ENCODE measurements at places on chromosomes 1 and 21.

DNA sequence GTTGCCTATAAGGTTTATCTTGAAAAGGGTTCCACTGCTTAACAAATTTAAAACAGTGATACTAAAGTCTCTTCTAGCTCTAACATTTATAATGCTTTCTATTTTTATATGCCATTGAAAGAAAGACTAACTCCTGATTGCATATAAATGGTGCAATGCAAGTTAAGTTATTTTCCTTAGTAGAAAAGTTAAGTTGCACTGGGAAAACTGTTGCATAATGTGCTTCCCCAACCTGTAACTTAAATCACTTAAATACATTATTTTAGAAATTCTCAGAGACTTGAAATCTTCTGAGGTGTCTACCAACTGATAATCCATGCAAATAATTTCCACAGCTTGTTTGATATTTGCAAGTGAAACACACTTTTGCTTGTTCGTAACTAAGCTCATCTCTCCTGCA lies 175.0 kb upstream of the HMCN1 start:
- DNase-seq = no peak

DNA sequence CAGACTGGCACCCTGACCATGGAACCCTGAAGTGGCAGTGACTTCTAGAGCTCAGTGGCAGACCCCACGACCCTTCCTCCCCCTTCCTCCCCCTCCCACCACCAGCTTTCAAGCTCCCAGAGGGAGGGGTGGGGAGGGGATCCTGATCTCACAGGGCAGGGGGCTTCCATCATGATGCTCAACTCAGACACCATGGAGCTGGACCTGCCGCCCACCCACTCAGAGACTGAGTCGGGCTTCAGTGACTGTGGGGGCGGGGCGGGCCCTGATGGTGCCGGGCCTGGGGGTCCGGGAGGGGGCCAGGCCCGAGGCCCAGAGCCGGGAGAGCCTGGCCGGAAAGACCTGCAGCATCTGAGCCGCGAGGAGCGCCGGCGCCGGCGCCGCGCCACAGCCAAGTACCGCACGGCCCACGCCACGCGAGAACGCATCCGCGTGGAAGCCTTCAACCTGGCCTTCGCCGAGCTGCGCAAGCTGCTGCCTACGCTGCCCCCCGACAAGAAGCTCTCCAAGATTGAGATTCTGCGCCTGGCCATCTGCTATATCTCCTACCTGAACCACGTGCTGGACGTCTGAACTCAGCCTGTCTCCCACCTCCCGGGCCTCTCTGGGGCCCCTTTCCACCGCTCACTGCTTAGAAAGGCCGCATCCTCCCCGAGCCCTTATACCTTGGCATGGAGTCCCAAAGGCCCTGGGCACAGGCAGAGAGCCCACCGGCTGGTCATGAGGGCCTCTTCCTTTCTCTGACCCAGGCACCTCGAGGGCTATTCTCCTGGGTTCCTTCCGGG lies 3.9 kb downstream of the NHLH1 start:
- no peak for DNase-seq

- no peak for DNase-seq
Observed at GRCh38 chr1:85629532-85629920, 49.0 kb downstream of the CCN1 start.

DNA sequence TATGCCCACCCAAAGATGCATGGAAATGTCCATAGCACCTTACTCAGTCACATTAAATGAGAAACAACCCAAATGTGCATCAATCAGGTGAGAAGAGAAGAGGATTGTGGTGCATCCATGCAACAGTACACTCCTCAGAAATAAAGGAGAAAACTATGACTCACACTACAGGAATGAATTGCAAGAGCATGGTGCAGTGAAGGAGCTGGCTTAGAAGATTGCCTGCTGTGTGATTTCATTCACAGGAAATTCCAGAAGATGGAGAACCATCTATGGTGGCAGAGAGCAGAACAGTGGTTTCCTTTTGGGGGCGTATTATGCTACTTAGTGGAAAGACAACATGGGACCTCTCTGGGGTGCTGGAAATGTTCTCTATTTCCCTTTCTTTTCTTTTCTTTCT lies 278.6 kb upstream of the AJAP1 start:
- DNase-seq = no peak

GRCh38 chr1:192604979-192605620 lies 29.5 kb downstream of the RGS1 start:
- no peak for DNase-seq

DNA sequence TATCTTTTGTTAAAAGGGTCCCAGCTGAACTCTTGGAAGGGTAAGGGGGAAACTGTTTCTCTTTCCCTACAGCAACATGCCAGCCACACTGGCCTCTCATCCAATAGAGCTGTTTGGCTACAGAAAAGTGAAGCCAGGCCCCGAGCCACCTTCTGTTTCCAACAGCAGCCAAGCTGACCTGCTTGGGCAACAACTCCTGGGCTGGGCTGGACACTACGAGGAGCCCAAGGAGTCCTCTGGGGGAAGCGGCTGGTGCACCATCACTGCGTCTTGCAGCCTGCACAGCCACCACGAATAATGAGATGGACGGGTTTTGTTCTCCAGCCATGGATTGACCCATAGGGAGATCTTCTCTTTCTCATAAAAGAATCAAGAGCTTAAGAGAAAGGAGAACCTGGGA lies 624.9 kb downstream of the NPHP4 start:
- no peak for DNase-seq

- no peak for DNase-seq
Observed at GRCh38 chr1:223639331-223639749, 26.2 kb downstream of the CAPN8 start.

- no peak for DNase-seq
Observed at GRCh38 chr1:58999676-59000075, 215.8 kb upstream of the JUN start.

DNA sequence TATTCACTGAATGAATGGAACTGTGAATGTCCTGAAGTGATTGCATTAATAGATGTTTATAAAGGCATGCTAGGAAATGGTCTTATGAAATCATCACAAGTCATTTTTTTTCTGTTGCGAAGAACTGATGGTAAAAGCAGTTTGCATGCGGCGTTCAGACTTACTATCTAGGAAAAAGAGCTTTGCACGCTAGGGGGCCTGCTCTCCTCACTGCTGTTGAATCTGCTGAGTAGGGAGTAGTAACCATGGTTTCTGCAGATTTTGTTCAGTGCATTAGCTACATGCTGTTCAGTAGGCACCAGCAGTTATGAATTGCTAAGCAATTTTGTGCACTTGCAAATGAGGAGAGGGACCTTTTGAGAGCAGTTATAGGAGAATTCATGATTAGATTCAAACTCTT lies 57.9 kb downstream of the CENPF start:
- DNase-seq = no peak

DNA sequence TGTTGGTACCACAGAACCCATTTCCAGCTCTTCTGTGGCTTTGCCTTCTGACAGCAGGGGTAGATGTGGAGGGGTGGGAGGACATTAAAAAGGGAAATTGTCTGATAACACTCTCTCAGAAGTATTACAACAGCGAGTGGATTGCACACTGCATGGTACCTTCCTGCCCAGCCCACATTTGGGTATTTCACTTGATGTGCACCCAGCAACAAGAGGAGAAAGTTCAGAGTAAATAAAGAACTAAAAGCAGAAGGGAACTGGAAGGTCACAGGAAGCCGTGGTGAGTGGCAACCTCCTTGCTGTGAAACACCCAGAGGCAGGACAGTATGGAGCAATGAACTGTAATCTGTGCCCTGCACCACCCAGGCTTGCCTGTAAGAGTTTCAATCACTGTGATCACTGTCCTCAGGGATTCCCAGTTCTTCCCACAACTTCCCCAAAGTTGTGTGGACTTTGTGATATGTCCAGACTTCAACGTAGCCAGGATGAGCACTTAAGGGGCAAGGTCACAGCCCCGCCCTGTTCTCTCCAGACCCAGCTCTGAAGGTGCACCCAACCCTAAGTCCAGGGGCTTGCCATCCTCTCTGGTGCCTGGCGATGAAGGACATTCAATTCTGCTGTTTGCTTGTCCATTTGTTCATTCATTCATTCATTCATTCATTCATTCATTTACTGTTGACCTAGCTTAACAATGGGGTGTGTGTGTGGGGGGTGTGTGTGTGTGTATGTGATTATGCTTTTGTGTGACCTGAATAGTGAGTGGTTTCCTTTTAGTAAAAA lies 18.7 kb upstream of the F5 start:
- DNase-seq = no peak

- no peak for DNase-seq
Observed at GRCh38 chr1:75582725-75583261, 28.1 kb downstream of the SLC44A5 start.

- DNase-seq = no peak
Observed at GRCh38 chr21:16406355-16406754, 676.6 kb downstream of the USP25 start.

GRCh38 chr1:207217778-207218511 lies 103.5 kb upstream of the CD55 start:
- DNase-seq = no peak

DNA sequence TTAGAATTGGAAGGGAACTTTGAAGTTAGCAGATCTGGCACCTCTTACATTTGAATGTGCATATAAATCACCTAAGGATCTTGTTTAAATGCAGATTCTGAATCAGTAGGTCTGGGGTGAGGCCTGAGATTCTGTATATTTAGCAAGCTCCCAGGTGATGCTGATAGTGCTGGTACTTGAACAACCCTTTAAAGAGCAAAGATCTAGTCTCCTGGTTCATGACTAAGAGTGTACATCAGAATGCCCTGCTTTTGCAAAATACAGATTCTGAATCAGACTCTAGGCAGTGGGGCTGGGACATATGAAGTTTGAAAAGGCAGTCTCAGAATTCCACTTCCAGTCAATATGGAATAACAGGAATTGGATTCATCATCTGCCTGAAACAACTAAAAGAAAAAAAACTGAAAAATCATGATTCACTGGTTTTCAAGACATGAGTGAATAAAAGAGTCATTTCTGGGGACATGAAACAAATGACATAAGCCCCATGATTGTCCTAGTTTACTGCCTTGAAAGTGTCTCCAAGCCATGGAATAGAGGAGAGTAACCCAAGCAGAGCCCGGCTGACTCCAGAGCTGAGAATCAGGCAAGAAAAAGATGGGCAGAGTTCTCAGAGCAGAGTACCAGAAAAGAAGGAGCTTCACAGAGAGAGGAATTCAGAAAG lies 149.6 kb upstream of the SGIP1 start:
- no peak for DNase-seq

- no peak for DNase-seq
Observed at GRCh38 chr1:105027838-105028471, 1278.3 kb downstream of the AMY1C start.

GRCh38 chr1:25568834-25569596 lies 25.6 kb downstream of the LDLRAP1 start:
- no peak for DNase-seq

DNA sequence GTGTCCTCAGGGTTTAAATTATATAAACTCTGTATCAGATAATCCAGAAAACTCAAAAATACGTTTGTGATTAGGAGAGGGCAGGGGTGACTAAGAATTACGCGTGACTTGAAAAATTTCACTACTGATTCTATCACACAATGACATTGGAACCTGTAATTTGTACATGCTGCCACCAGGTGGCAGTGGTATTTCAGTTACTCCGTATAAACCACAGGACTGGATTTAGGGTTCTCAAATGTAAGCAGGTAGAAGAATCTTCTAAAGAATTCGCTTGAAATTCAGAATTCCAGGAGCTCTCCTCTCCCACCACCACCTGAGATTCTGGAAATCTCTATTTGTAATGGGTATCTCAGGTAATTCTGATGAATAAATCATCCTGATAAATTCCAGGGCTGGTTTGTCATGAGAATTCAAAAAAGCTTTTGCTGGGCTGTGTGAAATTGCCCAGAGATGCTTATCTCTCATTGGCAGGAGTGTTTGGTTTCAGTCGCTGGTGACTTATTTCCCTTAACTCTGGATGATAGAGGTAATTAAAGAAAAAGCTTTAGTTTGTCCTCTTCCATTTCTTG lies 1.7 kb upstream of the KRTAP7-1 start:
- peak; percentile 5 for DNase-seq

DNA sequence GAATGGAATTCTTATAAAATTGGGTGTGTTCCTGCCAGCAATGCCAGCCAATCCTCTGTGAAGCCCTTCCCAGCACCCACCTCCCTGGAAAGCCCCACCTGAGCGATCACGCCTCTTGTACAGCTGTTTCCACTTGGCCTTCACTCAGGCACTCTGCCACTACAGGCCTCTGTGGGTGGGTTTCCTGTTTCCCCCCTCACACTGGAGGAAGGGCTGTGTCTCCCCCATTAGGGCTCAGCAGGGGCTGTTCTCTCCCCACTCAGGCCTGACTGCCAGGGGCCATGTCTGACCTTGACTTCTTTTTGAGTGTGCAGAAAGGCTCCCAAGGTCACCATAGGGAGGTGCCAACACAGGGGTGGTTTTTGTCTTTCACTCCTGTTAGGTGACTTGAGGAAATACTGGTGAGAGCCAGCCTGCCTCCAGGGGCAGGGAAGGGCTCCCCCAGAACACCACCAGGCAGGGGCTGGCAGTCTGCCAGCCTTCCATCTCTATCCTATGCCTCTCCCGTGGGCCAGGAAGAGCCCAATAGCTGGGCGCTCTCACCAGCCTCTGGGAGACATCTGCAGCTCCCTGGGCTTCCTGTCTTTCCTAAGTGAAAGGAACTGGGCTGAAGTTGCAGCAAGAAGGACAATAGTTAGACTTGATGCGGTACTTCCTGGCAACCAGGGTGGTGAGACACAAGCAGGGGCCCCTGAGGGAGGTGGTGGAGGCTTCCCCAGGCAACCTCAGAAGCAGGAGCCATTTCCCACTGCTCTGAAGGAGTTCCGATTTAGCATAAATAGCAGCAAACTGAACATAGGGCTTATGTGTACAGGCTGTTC lies 49.1 kb downstream of the ELK4 start:
- DNase-seq = no peak

- DNase-seq = no peak
Observed at GRCh38 chr1:34303218-34303617, 126.5 kb downstream of the C1orf94 start.

DNA sequence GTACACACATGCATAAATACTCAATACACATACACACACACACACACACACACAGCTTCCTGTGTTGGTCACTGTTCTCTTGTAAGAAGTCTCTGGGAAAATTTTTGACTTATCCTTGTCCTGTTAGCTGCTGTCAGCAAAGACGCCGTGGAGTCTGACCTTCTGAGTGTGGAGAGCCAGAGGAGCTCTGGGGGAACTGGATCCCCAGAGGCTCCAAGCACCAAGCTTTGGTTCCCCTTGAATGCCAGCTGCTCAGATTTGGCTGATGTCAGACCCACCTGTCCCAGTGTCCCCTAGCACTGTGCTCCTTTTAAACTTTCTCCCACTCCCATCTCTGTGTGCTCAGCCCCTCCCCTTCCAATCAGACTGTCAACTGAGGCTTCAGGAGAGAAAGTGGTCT lies 319.1 kb downstream of the CAMTA1 start:
- no peak for DNase-seq

DNA sequence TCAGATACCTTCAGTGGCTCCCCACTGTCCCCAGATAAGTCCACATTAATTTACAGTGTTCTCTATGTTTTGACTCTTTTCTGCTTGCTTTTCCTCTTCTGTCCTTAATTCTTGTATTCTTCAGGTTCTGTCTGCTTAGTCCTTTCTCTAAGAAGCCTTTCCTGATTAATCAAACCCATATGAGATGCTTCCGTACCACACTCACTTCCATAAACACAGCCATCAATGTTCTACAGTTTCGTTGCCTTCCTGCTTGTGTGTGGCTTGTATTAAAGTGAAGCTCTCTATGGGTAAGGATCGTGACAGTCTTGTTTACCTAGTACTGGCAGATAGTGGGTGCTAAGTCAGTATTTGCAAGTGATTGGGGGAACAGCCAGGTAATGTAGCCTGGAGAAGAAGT lies 75.9 kb downstream of the PRDM2 start:
- no peak for DNase-seq

GRCh38 chr1:76105372-76105771 lies 30.8 kb downstream of the ST6GALNAC3 start:
- no peak for DNase-seq
